ENCODE measurements at places on chromosomes 11 and 22. TPM values are rescaled to one million over a fixed set of nuclear protein-coding genes. Genes with fewer than 3 reads are reported as not detected.

The HOATZ gene
- total RNA-seq, result not detected

The PIWIL4 gene
- total RNA-seq, result 1.00 TPM

The MMP7 gene
- total RNA-seq, result 5.0 TPM

The BAIAP2L2 gene
- total RNA-seq, result 1.0 TPM

The PGA4 gene
- not detected for total RNA-seq

The SSTR3 gene
- not detected for total RNA-seq

The DDX10 gene
- total RNA-seq, result 37.7 TPM

All from nasal cavity respiratory epithelium epithelial cell of viscerocranial mucosa (primary cell).